Activated T-helper 1 cell treated with Interleukin-2 at 50 U/mL for 16 hours (primary cell): ENCODE measurements at places on chromosomes 1 and 21.

DNA sequence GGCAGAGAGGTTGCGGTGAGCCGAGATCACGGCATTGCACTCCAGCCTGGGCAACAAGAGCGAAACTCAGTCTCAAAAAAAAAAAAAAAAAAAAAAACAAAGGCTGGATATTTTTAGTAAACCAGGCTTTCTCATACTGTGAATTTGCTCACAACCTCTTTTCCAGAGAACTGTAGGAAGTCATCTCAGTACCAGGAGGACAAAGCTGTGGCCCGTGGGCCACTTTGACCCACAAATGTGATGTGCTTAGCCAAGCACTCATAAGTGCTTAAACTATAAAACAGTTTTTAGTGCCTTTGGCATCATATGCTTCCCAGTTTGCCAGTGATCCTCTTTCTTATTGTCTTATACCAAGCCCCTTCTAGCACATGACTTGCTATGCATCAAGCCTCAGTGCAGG is 46.5 kb downstream of the RNF11 start:
- no peak for DNase-seq

- no peak for DNase-seq
Measured at GRCh38 chr1:33866281-33866680, 2.4 kb downstream of the HMGB4 start.

GRCh38 chr1:162944974-162945674 is 84.1 kb upstream of the CCDC190 start:
- DNase-seq = no peak

DNA sequence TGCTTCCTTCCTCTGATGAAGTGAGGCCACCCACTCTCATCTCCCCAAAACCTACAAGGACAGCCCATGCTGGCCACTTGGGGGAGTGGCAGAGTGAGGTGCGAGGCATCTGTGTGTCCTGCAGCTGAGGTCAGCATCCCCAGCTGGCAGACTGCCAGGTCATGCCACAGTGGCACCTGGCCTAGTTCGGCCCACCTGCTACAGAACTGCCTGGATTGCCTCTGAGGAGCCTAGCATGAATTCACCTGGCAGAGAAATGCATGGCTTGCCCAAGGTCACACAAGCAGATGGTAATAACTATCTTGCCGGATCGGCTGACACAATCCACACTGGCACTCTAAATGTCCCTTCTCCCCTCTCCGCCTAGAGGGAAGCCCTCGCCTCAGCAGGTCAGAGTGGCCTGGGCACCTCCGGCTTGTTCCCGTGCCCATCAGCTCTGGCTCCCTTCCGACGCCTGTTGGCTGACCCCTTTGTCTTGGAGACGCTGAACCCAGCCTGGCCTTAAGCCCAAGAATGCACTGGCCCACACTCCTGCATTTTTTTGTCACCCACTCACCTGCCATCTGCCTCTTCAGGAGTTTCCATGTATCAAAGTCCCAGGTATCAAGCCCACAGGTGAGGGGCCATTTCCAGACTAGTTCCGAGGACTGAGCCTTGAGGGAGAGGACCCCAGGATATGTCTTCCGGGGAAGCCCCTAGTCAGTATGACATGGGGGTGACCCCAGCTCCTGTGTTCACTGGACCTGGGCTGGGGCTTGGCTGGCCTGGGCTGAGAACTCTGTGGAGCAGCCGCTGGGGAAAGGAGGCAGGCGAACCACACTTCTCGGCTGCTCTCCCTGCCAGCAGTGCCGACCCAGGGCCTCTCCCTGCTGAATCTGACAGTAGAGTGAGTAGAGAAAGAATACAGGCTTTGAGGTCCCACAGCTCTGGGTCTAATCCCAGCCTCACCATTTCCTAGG is 21.7 kb downstream of the ECE1 start:
- no peak for DNase-seq

DNA sequence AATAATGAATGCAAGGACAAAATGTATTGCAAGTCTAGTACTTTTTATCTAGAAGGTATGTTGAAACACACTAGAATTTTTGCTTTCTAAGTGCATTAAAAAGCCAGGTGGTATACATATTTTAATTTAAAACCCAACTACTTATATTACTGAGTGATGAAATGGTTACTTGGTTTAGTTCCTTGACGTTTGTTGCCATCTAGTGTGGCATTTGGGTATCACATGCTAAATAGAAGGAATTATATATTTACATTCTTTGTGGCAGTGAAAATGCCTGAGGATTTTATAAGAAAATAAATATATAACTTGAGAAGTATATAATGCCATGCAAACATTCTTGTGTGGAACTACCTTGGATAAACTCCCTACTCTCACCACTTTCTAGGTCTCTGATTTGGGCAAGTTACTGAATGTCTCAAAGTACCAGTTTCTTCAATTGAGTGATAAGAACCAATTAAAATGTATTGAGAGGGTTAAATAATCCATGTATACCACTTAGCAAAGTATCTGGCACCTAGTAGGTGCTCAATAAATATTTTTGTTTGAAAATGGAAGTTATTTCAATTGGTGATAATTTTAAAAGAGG is 69.6 kb downstream of the SDCCAG8 start:
- no peak for DNase-seq
